ENCODE measurements at places on chromosomes 13 and 19.
A peak's percentile ranks its signal among the peaks of the same experiment; 100 is the strongest.

- DNase-seq, result peak; percentile 69
These were observed 44.0 kb downstream of the ZNF823 start for GRCh38 chr19:11694533-11695439.

- no peak for DNase-seq
These were observed 133.4 kb upstream of the FNDC3A start for GRCh38 chr13:48842316-48842715.

DNA sequence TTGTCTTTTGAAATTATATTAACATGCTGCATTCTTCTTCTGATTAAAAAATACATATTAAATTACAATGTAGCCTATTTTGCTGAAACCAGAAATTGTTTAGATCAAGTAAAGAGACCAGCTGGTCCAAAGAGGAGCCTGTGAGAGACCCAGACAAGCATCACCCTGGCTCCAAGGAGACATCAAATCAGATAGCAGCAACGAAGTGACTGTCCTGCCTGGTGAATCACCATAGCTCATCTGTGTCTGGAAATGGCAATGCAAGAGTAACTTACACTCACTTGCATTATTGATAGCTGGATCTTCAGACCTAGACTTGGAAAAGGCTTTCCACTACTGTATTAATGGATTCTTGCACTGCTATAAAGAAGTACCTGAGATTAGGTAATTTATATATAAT, 169.1 kb downstream of the KCTD12 start:
- DNase-seq, result no peak

- DNase-seq, result no peak
These were observed 3.6 kb downstream of the NACC1 start for GRCh38 chr19:13121551-13122274.

- DNase-seq, result no peak
These were observed 328.8 kb downstream of the FOXO1 start for GRCh38 chr13:40337651-40338050.

DNA sequence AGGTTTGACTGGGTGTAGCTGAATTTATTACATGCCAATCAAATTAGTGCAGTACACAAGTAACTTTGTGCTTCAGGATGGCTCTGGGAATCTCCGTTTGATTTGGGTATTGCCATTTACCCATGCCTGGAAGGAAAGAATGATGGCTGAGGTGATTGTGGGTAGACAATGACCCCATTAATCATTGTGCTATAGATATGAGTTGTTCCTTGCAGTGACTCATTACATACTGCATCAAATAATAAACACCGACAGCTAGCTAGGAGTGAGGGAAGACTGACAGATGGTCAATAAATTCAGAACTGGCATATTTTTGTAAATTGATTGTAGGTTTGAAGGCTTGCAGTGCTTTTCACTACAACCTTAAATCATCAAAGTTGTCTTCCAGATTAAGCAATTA, 1069.5 kb downstream of the DIAPH3 start:
- no peak for DNase-seq

GRCh38 chr13:78121459-78122348, 203.1 kb upstream of the EDNRB start:
- peak; percentile 1 for DNase-seq
